Vagina (tissue), 2 donors: ENCODE measurements at places on chromosomes 12 and 14.

- no peak for DNase-seq
Measured at GRCh38 chr12:10395390-10395998, 5.7 kb upstream of the KLRK1 start.

DNA sequence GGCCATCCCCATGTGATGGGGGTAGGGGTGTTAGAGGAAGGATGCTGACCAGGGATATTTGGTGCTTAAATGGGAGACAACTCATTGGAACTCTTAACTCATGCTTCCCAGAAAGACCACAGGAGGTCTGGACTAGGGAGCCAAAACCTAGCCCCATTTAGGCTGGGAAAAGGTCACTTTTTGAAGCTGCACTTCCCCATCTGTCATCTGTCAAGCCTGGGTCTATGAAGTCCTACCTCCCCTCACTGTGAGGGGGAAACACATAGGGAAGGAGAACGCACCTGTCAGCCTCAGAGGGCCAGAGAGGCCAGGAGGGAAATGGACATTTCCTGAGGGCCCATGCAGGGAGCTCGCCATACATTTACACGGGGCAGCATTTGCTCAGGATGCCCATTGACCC is 321.0 kb downstream of the BCL11B start:
- DNase-seq = peak; percentile 65

DNA sequence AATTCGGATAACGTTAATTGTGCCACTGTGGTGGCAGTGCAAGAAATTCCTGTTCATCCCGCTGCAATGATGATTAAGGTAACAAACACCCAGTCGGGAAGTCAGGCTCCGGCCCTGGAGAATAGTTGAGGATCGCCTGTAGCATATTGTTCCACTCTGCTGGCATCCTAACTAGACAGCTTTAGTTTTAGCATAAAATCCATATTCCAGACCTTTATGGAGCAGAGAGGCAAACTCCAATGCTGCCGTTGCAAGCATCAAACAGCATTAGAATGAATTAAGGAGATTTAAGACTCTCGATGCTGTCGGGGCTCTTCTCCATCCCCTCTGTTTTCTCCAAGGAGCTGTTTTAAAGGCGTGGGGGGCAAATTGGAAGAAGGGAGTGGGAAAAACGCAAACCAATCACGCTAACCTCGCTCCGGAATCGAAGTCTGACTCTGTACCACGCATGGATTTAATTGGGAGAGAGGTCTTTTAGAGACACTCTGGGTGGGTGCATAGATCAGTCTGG is 660.4 kb downstream of the VRK1 start:
- DNase-seq = no peak

- no peak for DNase-seq
Measured at GRCh38 chr14:51871846-51872245, 11.4 kb downstream of the GNG2 start.

- no peak for DNase-seq
Measured at GRCh38 chr12:100579844-100580243, 6.4 kb downstream of the GAS2L3 start.
